ENCODE measurements at places on chromosomes 7 and 10. TPM values are rescaled to one million over a fixed set of nuclear protein-coding genes. Genes with fewer than 3 reads are reported as not detected.

HOXA3 gene
- 34.5 TPM for total RNA-seq

TMEM176B gene
- 10.2 TPM for total RNA-seq

SPDYE1 gene
- total RNA-seq: not detected

FOXL3 gene
- total RNA-seq: not detected

VPS37D gene
- 8.8 TPM for total RNA-seq

GNGT1 gene
- total RNA-seq: not detected

CFAP46 gene
- 9.0 TPM for total RNA-seq

PPP1R17 gene
- not detected for total RNA-seq

ACTL6B gene
- not detected for total RNA-seq

HKDC1 gene
- 0.27 TPM for total RNA-seq

DNAJC2 gene
- total RNA-seq: 2.6 TPM

PLEKHA8 gene
- total RNA-seq: 24.4 TPM

LDB3 gene
- 2.6 TPM for total RNA-seq
